Bronchial epithelial cell (primary cell): ENCODE measurements at places on chromosomes 3 and 15. TPM values are rescaled to one million over a fixed set of nuclear protein-coding genes. Genes with fewer than 3 reads are reported as not detected.
A peak's percentile ranks its signal among the peaks of the same experiment; 100 is the strongest.

The REC114 gene
- total RNA-seq: not detected in 2 replicates

The CYP1A1 gene
- total RNA-seq: 0.26 TPM in 2 replicates

The CACNA2D3 gene
- total RNA-seq: 0.13 TPM in 1 of 2 replicates, not detected in the other

The DNAH1 gene
- total RNA-seq: 0.79 and 1.2 TPM in 2 replicates

The GALNT15 gene
- total RNA-seq: 0.53 TPM in 1 of 2 replicates, not detected in the other

The PSTPIP1 gene
- 0.38 TPM in 1 of 2 replicates, not detected in the other for total RNA-seq

The SLC28A2 gene
- not detected in 2 replicates for total RNA-seq

DNA sequence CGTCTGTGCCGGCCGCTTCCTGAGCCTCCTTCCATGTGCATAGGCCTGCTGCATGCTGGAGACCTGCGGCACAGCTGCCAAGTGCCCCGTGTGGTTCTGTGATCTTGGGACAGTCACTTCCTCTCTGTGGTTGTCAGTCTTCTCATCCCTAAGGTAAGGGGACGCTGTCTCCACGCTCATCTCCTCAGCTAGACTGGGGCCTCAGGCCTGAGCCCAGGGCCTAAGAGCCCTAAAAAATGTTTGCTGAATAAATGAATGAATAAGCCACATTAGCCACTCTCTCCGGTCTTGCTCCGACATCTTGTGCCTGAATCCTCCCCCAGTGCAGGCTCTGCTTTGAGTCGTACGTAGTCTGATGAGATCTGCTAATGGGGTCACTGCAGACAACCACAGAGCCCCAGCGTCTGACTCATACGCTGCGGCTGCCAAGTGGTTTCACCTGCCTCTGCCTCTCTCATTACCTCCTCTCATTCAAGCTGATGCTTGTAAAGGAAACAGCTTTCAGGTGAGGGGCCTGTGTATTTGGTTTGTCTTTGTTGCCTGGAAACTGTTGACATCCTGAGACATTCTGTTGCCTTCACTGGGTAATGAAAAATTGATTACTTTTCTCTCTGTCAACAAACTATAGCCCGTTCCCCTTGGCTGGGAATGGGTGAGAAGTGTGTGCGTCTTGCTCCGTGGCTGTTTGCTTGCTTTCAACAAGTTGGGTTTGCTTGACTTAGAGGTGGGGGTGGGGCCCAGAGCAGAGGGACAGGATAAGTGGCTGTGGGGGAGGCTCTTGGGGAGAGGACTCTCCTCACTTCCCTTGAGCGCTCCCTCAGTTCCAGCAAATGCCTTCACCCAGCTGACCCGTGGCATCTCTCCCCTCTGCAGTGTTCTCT lies 15.9 kb downstream of the RPLP1 start:
- peak; percentile 98 for DNase-seq

GRCh38 chr3:24945563-24945962 lies 450.9 kb upstream of the THRB start:
- DNase-seq: peak; percentile 8

GRCh38 chr15:52258461-52258860 lies 37.1 kb downstream of the MYO5C start:
- no peak for DNase-seq

DNA sequence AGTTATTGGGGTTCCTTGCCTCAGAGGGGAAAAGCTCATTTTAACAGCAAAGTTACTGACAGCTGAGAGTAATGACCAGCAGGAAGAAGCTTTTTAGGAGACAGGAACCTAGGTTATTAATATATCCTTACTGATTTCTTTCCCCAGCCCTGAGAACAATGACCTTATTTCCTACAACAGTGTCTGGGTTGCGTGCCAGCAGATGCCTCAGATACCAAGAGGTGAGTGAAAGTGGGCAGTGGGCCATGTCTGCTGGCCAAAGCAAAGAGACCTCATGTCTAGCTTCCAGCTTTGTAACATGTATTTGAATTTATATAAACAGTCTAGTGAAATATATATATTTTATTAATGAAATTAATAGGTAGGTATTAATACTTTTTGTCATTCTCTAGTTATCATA lies 5.0 kb downstream of the CCNDBP1 start:
- DNase-seq: no peak

GRCh38 chr3:157087780-157088600 lies 72.0 kb downstream of the CCNL1 start:
- no peak for DNase-seq

GRCh38 chr3:25902586-25902985 lies 112.7 kb downstream of the OXSM start:
- no peak for DNase-seq

GRCh38 chr15:66096688-66097058 lies 156.9 kb downstream of the MEGF11 start:
- DNase-seq: no peak

DNA sequence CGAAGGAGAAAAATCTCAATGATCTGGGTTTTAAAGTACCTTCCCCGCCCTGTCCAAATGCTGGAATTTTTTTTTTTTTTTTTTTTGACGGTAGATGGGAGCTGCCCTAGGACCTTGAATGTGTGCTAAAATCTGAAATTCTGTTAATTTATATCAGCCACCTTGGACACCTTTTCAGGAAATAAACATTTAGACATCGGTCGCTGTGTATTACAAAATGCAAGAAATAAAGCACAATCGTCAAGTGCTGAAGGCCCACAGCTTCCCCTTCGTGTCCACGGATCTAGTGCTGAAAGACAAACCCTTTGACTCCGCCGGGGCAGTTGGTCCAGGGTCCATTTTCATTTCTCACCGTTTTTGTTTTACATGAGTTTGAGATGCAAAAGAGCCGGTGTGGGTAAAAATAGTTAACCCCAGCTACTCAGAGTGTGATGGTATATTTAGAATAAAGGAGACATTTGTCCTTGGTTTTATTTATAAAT lies 90.2 kb upstream of the CHD2 start:
- DNase-seq: no peak

- DNase-seq: no peak
Measured at GRCh38 chr3:161025911-161026310, 79.2 kb downstream of the B3GALNT1 start.

GRCh38 chr3:32632533-32633265 lies 52.3 kb upstream of the CNOT10 start:
- DNase-seq: no peak

- DNase-seq: peak; percentile 25
Measured at GRCh38 chr15:66842710-66843441, 140.8 kb downstream of the SMAD6 start.

GRCh38 chr15:98009169-98009568 lies 48.7 kb downstream of the ARRDC4 start:
- DNase-seq: peak; percentile 57

DNA sequence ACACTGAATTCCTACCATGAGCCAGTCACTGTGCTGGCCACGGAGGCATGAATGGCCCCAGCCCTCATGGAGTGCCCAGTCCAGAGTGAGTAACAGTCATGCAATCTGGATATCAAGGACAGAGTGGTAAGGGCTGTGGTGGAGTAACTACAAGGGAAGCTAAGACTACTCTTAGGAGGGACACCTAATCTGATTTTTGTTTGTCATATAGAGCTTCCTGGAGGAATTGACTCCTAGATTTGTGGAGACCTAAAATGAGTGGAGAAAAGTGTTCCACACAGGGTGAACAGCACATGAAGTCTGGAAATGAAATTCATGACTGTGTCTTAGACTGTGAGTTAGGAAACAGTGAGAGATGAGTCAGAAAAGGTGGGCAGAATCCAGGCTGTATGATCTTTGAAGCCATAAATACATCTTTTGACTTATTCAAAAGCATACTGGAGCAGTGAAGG lies 219.9 kb downstream of the NFKBIZ start:
- peak; percentile 90 for DNase-seq

GRCh38 chr3:16770021-16770420 lies 114.7 kb upstream of the PLCL2 start:
- DNase-seq: no peak
